Stimulated activated naive CD4-positive, alpha-beta T cell treated with Interleukin-2 at 50 U/mL for 16 hours (primary cell): ENCODE measurements at places on chromosomes 1 and 21.

DNA sequence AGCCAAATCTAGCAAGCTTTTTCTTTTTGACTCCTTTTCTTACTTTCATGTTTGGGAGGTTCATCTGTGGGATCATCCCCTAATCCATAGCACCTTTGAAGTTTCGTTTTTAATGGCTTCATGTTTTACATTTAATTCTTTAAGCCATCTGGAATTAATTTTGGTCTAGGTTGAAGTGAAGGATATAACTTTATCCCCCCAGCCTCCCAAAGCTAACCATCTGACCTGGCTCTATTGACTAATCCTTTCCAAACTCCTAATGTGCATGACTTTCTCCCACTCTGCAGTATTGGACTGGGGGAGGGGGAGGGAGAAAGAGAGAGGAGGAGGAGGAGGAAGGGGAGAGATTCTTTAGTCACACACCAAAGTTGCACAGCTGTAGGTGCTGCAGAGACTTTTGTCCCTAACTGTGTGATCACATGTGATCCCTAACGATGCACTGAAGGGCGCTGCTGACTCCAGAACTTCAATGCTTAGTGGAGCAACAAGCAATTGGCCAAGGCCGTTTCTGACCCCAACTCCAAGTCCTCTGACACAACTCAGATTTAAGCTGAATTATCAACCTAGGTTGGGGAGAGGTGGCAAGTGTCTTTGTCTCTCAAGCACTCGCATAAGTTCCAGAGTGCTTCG is 191.6 kb downstream of the HUNK start:
- DNase-seq, result no peak

DNA sequence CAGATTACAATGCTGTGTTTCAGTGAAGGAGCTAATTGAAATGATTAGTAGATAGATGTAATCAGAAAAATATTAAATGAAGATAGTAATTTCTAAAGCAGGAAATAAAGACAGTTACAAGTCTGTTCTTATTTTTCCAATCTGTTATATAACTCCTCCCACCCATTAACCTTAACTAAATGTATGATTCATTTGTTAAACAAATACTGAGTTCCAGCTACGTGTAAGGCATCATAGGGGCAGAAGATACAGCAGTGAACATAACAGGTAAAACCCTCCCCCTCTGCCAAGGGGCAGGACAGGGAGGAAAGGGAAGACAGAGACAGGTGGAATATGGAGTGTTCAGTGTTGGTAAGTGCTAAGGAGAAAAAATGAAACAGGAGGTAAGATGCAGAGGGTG is at the start of gene FAM177B:
TSS of gene FAM177B (plus strand) at position 231 of the 400 bp plus-strand sequence. CDS start 9,344 bp downstream, outside the sequence.
- no peak for DNase-seq

DNA sequence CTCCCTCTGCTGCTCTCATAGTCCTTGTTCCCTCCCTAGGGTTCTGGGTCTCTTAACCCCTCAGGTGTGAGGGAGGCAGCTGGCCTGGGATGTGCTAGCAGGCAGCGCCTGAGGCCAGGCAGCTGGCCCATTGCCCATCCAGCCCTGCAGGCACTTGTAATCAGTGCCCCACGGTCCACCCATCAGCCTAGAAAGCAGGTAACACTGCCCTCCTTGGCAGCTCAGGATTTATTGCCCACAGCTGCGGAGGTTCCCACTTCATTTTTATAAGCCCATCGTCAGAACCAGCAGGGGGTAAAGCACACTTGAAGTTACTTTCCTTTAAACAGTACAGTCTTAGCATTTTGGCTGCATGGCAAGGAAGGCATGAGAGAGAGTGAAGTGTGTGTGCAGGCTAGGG is 70.6 kb downstream of the TMEM53 start:
- no peak for DNase-seq

DNA sequence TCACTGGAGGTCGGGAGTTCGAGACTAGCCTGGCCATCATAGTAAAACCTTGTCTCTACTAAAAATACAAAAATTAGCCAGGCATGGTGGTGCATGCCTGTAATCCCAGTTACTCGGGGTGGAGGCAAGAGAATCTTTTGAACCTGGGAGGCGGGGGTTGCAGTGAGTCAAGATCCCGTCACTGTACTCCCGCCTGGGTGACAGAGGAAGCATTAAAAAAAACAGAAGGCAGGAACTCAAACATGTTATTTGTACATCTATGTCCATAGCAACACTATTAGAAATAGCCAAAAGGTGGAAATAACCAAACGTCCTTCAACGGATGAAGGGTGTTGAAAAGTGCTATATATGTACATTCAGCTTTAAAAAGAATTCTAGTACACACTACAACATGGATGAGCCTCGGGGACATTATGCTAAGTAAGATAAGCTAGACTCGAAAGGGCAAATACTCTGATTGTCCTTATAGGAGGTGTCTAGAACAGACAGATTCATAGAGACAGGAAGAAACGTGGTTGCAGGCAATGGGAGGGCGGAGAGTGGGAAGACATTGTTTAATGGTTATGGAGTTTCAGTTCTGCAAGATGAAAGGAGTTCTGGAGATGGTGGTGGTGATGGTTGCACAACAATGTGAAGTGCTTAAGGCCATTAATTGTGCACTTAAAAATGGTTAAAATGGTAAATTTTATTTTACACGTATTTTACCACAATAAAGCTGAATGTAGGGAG is 19.2 kb downstream of the NLRP3 start:
- DNase-seq, result no peak

GRCh38 chr1:4346131-4346530 is 308.3 kb upstream of the AJAP1 start:
- no peak for DNase-seq

DNA sequence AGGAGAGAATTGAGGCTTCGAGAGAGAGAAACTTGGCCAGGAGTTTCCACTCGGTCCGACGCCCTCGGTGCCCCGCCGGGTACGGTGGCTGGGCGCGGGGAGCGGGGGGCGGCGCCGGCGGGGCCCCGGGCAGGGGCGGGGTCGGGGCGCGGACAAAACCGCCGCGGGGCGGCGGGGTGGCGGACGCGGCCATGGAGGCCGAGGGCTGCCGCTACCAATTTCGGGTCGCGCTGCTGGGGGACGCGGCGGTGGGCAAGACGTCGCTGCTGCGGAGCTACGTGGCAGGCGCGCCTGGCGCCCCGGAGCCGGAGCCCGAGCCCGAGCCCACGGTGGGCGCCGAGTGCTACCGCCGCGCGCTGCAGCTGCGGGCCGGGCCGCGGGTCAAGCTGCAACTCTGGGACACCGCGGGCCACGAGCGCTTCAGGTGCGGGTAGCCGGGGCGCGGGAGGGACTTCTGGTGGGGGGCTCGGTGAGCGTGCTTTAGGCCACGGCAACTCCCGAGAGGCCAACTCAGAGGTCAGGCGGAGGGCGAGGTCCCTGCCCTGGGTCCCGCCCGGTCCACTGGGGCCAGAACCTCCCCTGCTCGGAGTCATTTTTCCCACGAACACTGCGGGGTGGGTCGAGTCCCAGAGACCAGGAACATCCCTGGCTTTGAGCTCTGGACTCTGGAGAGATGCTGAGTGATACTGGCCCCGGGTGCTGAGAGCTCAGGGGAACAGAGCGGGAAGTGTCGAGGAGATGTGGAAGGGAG is 431 bp downstream of the RAB42 start:
- DNase-seq, result no peak

DNA sequence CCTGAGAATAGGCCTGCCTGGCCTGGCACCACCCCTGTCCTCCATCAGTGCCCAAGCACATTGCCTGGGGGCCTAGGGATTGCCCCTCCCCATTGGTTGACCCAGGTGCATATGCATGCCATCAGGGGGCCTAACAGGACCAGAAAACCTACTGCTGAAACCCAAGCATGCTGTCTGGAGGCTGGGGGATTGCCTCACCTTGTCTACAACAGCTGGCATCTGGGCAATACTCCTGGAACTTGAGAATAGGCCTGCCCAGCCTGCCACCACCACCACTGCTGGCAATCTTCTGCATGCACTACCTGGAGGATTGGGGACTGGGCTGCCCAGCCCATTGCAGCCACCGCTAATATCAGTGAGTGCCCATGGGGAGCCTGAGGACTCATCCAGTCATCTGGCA is 56.1 kb upstream of the BCL10 start:
- DNase-seq, result no peak

- peak; percentile 48 for DNase-seq
These were observed 629 bp downstream of the TAF5L start for GRCh38 chr1:229625071-229625914.

DNA sequence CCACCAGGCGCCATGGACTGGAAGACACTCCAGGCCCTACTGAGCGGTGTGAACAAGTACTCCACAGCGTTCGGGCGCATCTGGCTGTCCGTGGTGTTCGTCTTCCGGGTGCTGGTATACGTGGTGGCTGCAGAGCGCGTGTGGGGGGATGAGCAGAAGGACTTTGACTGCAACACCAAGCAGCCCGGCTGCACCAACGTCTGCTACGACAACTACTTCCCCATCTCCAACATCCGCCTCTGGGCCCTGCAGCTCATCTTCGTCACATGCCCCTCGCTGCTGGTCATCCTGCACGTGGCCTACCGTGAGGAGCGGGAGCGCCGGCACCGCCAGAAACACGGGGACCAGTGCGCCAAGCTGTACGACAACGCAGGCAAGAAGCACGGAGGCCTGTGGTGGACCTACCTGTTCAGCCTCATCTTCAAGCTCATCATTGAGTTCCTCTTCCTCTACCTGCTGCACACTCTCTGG is 3.8 kb downstream of the GJB3 start:
- no peak for DNase-seq

DNA sequence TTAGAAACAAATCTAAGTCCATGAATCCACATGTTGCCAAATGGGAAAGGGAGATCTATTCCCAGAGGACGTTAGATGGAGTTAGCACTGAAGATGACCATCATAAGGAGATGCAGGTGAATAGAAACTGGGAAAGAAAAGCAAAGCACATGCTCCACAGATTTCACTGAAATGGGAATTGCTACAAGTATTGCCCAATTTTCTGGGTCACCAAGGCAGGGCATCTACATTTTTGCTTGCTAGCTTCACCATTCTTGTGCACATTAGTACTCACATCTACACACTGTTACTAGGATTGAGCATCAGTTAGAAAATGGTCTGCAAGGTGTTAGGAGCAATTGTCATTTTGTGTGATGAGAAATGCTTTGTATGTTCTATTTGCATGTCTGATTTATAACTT is 99.1 kb downstream of the JAK1 start:
- no peak for DNase-seq

- no peak for DNase-seq
These were observed 50.5 kb upstream of the PRELP start for GRCh38 chr1:203424861-203425662.

- no peak for DNase-seq
These were observed 13.4 kb downstream of the PROK1 start for GRCh38 chr1:110464340-110464739.

- DNase-seq, result no peak
These were observed 66.0 kb upstream of the SDC3 start for GRCh38 chr1:30974536-30974935.

GRCh38 chr1:36366091-36366661 is 19.5 kb downstream of the STK40 start:
- peak; percentile 32 for DNase-seq

- no peak for DNase-seq
These were observed 128.2 kb downstream of the ATG4C start for GRCh38 chr1:62912028-62912638.

DNA sequence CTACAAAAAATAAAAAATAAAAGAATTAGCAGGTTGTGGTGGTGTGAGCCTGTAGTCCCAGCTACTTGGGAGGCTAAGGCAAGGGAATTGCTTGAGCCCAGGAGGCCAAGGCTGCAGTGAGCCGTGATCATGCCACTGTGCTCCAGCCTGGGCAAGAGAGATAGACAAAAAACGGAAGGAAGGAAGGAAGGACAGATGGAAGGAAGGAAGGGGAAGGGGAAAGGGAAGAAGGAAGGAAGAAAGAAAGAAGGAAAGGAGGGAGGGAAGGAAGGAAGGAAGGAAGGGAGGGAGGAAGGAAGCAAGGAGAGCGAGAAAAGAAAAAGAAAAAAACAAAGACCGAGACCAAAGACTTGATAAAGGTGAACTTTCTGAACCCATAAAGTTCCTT is 25.3 kb upstream of the RAP1A start:
- DNase-seq, result no peak

- DNase-seq, result no peak
These were observed 6.3 kb downstream of the TSNAX start for GRCh38 chr1:231534703-231535159.

DNA sequence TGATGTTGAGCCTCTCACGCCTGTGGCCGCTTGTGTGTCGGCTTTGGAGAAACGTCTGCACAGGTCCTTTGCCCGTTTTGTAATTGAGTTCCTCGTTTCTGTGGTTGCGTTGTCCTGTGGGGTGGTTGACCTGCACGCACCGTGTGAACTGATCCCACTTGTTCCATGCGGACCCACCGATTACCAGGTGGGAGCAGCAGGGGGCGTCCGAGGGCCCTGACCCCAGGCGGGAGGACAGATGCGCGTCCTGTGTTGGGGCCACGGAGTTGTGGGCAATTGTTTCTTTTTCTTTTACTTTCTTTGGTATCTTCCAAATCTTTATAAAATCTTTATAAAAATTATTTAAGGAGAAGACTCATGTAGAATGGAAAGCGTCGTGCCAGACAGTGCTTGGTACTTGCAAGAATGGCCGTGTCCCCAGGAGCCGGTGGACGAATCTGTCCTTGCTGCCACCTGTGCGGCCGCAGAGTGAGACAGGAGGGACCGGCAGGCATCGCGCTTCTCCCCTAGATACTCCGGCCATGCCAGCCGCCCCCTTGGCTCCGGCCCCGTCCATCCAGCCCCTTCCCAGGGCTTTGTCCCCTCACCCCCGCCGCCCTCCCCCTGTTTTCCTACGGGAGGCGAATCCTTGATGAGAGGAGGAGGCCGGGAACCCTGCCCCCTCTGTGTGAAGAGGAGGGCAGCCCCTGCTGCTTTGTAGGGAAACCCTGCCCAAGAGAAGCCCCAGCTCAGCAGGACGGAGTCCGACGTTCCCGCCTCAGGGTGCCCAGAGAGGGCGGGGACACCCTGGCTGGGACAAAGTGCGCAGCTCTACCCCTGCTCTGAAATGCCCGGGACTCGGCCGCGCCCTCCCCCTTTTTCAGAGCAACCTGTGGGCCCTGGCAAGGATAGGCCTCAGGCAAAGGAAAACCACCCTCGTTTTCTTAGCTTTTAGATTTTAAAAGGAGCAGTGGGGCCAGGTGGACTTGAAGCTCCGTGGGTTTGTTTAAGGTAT is 41.7 kb downstream of the PRKCZ start:
- peak; percentile 8 for DNase-seq

GRCh38 chr1:45828841-45829240 is 25.4 kb downstream of the MAST2 start:
- no peak for DNase-seq

GRCh38 chr1:201491896-201492511 is 14.9 kb downstream of the CSRP1 start:
- no peak for DNase-seq

- DNase-seq, result no peak
These were observed 744.5 kb upstream of the TMPRSS15 start for GRCh38 chr21:19148056-19148455.

- no peak for DNase-seq
These were observed 50.8 kb upstream of the MACF1 start for GRCh38 chr1:39153684-39154083.

DNA sequence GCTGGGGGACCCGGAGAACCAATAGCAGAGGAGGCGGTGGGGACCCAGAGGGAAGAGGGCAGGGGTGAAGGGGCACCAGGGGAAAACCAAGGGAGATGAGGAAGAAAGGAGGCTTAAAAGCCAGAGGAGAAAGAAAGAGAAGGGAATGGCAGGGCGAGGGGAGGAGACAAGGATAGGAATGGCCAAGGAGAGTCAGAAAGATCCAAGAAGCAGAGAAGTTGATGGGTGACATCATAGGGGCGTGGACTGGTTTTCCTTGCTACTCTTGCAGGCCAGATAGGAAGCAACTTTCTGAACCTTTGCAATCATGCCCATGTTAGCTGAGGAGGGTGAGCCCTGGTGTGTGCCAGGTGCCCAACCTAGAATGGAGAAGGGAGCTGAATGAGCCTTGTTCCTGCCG is 5.4 kb downstream of the NPR1 start:
- DNase-seq, result no peak

- no peak for DNase-seq
These were observed 4.7 kb downstream of the SZRD1 start for GRCh38 chr1:16371725-16372124.
